NCI-H1694 treated with DMSO at 0.1 percent for 48 hours (cell line): ENCODE measurements at places on chromosomes 12 and 14.

- no peak for DNase-seq
These were observed 2.4 kb upstream of the MLH3 start for GRCh38 chr14:75053396-75054291.

DNA sequence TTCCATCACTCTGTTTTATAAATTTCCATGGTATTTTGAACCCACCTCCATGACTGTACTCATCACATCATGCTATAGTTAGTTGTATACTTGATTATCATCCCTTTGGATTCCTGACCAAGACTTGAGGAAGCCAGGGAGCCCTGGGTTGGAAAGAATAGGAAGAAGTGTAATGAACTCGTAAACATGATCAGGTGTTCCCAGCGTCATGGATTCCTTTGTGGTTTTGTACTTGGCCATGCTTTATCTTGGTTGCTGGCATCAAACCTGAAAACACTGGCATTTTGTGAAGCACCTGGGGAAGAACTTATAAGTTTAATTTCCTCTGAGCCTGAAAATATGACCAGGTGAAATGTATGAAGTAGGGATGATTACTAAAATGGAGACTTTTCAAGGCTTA lies 76.4 kb downstream of the CHST11 start:
- DNase-seq, result no peak

- DNase-seq, result peak; percentile 85
These were observed 61.5 kb downstream of the LGMN start for GRCh38 chr14:92686900-92687427.

- no peak for DNase-seq
These were observed 192.9 kb downstream of the PRKD1 start for GRCh38 chr14:29734732-29735131.

DNA sequence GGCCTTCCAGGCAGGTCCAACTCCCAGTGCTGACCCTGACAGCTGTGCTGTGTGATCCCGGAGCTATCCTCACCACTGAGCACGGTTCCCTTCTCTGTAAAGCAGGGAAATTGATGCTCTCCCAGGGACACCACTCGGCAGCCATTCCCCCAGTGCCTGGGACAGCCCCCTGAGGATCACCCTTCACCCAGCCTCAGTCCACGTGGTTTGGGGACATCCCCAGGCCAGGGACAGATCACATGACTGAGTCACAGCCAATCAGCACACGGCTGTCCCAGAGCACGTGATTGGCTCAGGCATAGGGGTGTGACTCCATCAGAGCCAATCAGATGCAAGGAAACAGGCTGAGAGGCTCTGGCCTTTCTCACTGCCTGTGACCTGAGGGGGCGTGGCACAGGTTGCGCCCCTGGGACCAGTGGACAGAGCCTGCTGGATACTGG lies 68.8 kb upstream of the SFSWAP start:
- no peak for DNase-seq

DNA sequence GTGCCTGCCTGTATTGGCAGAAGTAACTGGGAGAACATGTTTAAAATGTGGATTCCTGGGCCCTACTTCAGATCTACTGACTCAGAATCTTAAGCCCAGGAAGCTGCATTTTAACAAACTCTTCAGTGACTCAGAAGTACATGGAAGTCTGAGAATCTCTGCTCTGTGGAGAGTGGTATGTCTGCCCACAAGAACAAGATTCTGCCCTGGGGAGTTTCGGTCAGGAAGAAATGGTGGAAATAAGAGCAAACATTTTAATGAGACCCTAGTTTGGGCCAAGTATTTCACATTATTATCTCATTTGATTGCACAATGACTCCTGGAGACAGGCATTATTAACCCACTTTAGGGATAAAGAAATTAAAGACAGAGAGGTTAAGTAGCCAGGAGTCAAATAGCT lies 8.2 kb downstream of the ALDH1L2 start:
- no peak for DNase-seq

DNA sequence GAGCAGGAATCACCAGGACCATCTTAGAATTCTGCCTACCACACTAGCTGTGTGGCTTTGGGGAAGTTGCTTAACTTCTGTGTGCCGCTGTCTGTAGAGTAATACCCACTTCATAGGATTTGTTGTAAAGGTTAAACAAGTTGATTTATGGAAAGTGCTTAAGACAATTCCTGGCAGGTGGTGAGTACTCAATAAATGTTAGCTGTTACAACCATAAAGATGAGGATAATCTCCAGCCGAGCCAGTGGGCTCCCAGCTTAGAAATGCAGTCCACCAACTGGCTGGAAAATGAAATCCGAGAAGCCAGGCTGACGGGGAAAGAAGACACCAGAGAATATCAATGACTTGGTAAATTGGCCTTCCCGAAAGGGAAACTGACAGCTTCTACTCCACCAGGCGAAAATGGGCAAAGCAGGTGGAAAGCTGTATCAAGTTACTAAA lies 173.5 kb downstream of the CHST11 start:
- DNase-seq, result no peak

DNA sequence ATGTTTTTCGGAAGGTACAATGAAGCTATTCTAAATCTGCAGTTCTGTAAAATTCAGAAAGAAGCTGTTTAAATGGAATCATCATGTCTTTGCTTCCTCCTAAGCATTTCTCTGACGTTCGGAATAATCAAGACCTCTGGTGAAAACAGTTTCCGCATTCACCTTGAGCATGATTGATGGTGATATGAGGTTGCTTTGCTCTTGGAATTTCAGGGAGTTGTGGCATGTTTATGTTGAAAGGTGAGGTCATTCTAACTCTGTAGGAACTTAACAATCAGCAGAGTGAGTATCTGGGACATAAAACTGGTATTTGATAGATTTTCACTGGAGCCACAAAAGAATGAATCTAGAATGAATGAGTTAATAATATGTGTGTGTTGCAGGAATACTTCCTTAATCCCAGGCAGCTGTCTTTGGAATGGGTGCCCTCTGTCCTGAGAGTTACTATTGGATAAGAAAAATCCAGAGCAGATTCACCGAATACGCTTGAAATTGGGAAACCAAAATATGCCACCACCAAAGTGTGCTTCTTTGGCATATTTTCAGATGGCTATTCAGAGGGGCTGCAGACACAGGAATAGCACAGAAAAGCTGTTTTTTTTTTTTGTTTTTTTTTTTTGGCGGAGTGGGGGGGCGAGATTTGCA lies 599.1 kb downstream of the CCER1 start:
- DNase-seq, result no peak

- DNase-seq, result no peak
These were observed at the start of gene ARHGDIB for GRCh38 chr12:14961466-14962152. ARHGDIB (minus strand) TSS chr12:14961601; CDS start chr12:14950712, 10,889 bp downstream.

DNA sequence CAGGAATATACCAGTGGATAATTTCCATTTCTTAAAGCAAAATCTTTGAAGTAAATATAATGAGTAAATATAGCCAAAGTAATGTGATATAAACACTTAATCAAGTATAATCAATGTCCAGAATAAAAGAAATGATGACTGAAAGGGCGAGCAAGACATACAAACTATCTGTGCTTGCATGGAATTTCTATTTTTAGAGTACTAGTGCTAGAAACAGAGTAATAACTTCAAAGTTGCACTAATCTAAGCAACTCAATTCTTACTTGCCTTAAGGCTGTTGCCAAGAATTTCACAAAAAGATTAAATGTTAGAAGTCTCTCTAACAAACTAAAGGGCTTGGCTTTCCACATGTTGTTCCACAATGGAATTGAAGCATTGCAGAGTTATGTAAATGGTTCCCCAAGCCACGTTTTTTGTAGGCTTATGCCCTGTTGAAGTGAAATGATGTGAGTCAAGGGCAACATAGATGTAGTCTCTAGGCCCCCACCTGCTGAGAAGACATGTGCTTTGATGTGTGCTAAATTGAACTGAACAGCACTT lies 175.0 kb upstream of the LMNTD1 start:
- DNase-seq, result no peak

- DNase-seq, result no peak
These were observed 26.5 kb upstream of the PPP1R12A start for GRCh38 chr12:79961411-79961810.

GRCh38 chr14:77023001-77023996 lies 5.2 kb downstream of the IRF2BPL start:
- DNase-seq, result peak; percentile 85

DNA sequence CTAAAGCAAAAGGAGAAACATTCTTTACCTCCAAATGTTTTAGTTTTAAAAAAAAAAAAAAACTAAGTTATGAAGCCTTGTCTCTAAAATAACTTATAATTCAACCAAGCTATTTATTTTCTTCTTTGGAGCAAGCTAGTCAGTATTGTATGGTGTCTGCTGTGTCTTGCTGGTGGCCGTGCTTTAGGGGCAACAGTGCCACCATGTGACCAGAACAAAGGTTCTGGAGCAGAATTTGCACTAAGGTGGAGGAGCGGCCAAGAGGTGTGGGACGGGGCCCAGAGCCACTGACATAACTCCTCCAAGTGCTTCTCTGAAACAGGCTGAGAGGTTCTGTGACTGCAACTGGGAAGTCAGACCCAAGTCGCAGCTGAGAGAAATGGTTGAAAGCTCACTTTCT lies 4.5 kb downstream of the FICD start:
- no peak for DNase-seq

DNA sequence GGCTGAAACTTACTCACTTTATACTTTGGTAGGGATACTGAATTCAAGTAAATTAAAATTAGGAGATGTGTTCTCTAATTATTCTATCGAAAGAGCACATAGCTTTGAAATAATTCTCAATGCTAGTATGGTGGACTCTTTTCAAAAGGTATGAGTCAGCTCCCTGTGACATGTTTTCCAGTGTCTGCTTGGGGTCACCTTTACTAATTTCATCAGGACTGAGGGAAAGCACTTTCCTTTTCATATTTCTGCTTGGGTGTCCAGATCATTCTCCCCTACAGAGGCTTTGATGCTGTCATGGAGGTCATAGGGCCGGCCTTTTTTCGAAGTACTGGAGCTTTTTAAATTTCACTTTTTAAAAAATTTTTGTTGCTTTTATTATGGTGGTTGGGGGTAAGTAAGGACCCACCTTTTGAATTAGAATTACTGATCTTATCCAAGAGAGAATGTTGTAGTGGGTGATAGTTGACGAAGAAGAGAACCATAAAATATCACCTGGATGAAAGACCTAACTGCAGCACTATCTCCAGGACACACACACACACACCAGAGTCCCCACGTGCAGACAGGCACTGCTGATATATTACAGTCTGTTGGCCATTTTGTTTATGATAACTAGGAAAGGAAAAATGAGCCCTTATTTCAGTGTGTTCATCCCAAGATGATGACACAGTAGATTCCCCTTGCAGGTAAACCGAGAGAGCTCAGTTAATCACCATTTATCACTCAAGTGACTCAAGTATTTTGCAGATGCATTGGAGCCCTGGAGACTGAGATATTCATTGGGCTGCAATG lies 558.6 kb downstream of the DIO2 start:
- DNase-seq, result no peak

DNA sequence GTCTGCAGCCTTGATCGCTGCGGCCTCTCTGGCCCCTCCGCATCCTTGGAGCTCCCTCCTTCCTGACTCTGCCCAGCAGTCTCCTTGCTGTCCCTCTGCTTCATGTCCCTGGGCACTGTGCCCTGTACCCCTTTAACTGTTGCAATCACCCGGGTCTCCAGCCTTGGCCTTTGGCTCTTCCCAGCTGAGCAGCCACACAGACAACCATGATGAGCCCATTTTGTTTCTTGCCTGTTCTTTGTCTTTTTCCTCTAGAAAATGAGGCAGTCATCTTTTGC lies 40.6 kb upstream of the MEG3 start:
- DNase-seq, result no peak

DNA sequence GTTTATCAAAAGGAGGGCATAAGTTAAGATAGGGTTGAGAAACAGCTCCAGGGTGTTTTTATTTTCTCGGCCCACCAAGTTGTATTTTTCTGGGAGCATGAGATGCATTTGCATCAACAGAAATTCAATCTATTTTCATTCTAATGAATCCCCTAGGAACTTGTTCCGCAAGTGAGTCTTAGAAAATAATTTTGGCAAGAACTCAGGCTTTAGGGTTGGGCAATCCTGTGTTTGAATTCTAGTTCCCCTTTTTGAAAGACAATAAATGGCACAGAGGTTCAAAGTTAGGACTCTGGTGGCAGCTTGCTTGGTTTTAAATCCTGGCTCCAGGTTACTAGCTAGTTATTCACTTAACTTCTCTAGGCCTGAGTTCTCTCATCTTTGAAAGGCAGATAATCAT lies 23.7 kb downstream of the SLC5A8 start:
- DNase-seq, result no peak

GRCh38 chr12:78918268-78918667 lies 53.7 kb downstream of the SYT1 start:
- no peak for DNase-seq

GRCh38 chr12:107109726-107110719 lies 16.7 kb upstream of the CRY1 start:
- no peak for DNase-seq

GRCh38 chr14:83473416-83474235 lies 1940.0 kb upstream of the SEL1L start:
- DNase-seq, result no peak

GRCh38 chr14:90509403-90509802 lies 112.6 kb downstream of the CALM1 start:
- DNase-seq, result peak; percentile 21

GRCh38 chr12:92929983-92930382 lies 888 bp upstream of the EEA1 start:
- DNase-seq, result no peak

DNA sequence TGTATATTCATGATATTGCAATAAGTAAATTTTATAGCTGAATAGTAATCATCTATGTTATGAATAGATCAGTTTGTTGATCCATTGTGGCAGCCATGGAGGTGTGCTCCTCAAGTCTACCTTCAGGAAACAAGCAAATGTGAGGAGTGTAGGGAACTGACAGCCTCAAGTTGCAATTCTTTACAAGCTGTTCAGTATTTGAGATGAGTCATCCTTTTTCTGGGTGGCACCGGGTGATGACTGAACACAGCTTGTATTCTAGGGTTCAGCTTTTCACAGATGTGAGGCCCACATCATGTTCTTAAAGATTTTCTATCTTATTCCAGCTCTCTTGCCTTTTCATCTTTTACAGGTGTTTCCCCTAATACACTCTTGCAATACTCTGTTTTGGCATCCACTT lies 452.4 kb downstream of the KCNH5 start:
- no peak for DNase-seq

GRCh38 chr14:94857950-94858349 lies 88.0 kb upstream of the GSC start:
- no peak for DNase-seq

- no peak for DNase-seq
These were observed 12.7 kb upstream of the LRIG3 start for GRCh38 chr12:58932806-58933681.

DNA sequence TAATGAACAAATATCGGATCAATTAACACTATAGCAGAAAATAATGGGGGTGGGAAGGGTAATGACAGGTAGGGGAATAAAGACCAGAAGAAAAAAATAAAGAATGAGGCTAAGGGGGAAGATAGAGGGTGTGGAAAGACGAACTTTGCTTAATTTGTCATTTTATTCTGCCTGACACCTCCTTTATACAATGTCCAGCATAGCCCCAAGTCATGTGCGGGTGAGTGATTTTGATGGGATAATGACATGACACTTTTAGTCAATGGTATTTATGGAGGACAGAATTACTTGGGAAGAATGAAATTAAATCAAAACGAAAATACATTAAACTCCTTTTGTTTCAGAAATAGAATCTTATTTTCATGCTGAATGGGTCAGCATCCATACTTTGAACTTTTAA lies 20.5 kb upstream of the IFNG-AS1 start:
- no peak for DNase-seq
